H1 (cell line): ENCODE measurements at places on chromosomes 1 and 21.

DNA sequence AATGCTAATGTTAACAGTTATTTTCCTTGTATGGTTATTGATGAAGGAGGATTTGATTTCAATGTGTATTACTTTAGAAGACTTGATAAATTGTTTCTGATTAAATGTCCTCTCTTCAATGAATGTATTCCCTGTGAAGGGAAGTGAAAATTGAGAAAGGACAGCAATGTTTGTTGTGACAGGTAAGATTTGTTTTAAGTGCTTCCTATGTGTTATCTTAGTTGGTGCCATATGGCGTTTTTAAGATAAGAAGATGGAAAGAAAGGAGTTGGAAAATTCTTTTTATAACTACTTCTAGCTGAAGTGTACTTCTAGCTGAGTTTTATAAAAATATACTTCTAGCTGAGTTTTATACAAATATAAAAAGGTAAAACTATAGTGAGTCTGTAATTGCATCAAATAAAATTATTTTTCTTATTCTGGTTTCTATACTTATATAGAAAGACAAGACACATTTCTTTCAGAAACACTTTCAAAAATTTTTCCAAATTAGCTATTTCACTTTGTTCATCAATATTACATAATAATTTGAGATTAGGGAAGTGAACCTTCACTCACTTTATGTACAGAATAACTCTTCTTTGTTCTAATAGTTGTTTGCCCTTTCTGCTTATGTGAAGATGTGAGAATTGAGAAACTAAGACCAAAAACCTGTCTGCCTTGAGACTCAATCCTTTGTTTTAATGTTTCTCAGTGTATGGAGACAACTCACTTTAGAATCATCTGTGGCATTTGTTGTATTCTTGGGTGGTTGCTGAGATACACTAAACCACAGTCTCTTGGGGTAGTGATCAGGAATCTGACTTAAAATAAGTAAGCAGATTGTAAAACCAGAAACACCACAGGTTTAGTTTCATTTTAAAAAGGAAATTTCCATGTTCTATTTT is 382.9 kb upstream of the B3GALT2 start:
- no peak for DNase-seq

GRCh38 chr1:216210081-216210480 is 213.2 kb downstream of the USH2A start:
- no peak for DNase-seq

DNA sequence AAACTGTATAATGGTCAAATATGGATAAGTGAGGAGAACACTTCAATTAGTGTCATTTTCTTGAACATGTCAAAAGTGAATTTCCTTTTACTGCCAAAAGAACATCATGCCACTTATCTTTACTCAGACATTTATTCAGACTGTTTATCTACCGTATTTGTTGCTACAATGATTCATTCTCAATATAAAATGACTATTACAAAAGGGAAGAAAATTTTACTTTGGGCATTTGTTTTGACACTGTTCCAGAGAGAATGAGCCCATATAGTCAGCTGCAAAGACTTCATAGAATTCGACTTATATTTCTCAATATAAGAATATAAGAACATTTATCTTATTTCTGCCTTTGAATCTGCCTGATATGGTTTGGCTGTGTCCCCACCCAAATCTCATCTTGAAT is 1699.1 kb downstream of the BRINP3 start:
- no peak for DNase-seq

DNA sequence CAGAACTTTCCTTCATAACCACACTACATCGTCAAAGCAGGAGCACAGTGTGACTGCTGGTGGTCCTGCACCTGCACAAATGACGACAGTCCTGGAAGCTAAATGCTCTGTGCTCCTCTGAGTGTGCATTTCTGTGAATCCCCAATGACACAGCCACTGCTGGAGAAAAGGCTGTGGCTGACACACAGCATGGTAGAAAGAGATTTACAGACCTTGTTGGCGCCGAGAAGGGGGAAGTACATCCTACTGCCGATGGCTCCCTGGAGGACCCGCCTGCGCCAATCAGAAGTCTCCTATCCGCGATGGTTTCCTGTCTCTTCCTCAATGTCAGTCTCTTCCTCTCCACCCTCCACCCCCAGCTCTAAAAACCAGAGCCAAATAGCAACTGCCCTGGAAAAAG is 115.4 kb upstream of the RAB4A start:
- no peak for DNase-seq

DNA sequence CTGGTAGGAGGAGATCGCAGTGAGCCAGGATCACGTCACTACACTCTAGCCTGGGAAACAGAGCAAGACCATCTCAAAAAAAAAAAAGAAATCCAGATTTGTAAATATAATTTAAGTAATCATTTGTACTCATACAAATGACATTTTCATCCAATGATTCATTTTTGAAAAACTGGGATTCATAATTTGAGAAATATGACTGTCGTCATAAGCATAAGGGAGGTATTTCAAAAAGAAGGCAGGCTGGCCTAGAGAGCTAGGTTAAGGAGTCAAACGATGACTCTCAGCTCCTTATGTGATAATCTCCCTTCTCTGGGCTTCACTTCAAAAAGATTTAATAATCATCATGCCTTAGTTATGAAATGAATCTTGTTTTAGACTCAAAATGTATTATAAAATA is 2.3 kb downstream of the GART start:
- DNase-seq: no peak

GRCh38 chr1:116832932-116833578 is 76.7 kb upstream of the PTGFRN start:
- DNase-seq: no peak

DNA sequence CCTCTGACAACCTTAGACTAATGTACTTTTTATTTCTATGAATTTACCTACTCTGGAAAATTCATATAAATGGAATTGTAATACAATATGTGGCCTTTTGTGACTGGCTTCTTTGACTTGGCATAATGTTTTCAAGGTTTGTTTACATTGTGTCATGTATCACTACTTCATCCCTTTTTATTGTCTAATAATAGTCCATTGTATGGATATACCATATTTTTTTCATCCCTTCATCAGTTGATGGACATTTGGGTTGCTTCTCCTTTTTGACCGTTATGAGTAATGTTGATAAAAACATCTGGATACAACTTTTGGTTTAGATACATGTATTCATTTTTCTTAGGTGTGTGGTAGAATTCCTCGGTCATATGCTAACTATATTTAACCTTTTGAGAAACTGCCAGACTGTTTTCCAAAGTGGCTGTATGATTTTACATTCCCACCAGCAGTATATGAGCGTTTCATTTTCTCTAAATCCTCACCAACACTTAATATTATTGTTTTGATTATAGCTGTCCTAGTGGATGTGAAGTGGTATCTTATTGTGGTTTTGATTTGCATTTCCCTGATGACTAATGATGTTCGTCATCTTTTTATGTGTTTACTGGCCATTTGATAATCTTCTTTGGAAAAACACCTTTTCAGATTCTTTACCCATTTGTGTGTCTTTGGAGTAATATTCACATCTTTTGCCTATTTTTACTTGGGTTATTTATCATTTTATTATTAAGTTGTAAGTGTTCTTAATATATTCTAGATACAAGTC is 3.5 kb downstream of the RO60 start:
- no peak for DNase-seq

- no peak for DNase-seq
These were observed 433.2 kb downstream of the USP25 start for GRCh38 chr21:16162953-16163352.

DNA sequence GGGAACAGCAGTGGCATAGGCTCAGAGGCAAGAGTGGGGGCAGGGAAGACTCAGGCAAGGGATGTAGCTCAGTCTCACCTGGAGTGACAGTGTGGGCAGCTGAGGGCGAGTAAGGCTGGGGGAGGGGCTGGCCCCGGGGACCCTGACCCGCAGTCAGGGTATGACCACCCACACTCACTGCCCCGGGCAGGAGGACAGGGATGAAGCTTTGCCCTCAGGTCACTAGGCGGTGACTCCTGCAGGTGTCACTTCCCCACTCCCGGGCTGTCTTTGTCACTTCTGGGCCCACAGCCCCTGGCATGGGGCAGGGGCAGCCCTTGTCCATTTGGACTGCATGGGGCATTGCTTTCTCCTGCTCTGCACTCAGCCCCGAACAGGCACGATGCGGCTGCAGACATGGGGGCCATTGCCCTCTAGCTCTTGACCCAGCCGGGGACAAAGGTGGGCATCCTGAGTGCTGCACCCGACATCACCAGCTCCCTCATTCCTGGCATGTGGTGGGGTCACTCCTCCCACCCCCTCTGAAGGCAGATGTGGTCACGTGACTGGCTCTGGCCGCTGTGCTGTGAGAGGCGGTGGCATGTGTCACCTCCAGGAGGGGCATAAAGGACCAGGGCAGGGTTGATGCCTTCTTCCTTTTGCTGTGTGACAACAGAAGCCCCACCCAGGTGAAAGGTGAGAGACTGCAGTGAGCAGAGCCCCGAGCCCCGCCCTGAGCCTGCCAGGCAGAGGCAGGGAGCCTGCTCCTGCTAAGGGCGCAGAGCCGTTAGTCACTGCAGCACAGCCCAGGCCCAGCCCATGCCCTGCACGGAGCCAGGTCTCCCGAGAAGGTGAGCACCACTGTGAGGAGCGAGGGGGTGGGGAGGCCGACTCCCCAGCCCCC is 66.0 kb downstream of the MATN1 start:
- no peak for DNase-seq
